ENCODE measurements at places on chromosomes 1 and 21.

DNA sequence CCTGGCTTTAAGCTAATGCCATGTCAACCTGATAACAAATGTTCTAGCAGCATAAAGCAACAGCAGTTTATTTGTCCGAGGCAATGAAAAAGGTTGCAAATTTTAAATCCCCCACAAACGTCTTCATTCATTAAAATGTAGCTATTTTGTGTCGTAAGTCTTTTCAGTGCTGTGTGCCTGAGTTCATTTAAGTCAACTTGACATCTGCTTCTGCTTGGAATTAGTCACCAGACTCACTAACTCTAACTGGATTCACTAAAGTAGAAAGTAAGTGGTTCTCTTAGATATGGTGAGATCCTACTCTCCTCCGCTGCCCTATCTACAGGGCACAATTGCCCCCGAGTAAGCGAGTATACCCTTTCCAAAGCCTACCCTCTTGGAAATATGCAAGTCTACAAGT lies 118.4 kb upstream of the CHRM3 start:
- DNase-seq = no peak

- no peak for DNase-seq
Measured at GRCh38 chr1:72483846-72484357, 201.6 kb upstream of the NEGR1 start.

DNA sequence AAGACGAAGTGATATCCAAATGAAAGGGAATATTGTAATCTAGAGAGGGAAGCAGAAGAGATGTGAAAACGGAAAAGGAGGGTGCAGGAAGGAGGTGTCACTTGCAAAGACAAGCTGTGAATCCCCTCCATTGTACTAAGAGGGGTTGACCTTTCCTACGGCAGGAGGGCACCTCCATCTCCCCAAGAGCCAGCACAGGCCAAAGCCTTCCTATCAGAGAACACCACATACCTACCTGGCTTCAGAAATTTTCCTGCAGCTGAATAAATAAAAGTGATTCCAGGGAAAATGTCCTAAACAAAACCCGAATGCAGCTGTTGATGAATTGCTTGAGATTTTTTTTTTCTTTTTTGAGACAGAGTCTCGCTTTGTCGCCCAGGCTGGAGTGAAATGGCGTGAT lies 14.3 kb downstream of the KANK4 start:
- DNase-seq = no peak

GRCh38 chr1:25682059-25682601 lies 65.5 kb downstream of the MAN1C1 start:
- DNase-seq = no peak

GRCh38 chr1:32989160-32990050 lies 24.8 kb upstream of the RNF19B start:
- DNase-seq = no peak

DNA sequence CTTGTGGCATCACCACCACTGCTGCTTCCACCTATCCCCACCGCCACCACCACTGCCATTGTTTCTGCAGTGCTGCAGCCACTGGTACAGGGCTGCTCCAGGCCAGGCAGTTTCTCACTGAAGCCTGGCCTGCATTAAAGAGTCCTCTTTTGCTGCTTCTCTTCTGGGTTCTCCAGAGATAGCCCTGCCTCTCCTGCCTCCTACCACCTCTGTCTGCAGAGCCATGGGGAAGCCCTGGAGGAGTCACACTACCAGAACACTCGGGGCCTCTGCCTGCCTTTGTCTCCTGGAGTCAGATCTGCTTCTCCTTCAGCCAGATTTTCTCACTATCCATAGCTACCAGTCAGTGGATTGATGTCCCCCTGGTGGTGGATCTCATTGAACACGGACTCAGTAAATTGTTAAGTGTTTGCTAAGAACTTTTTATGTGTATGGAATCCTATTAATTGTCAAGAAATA lies 37.7 kb upstream of the DDAH1 start:
- DNase-seq = no peak

- no peak for DNase-seq
Measured at GRCh38 chr1:100423832-100424337, 71.6 kb downstream of the CDC14A start.

GRCh38 chr1:115980998-115981993 lies 5.0 kb downstream of the SLC22A15 start:
- DNase-seq = no peak

- no peak for DNase-seq
Measured at GRCh38 chr1:216422821-216423520, at the start of gene USH2A. Gene USH2A (minus strand): TSS chr1:216423448. CDS start chr1:216422336, 1,112 bp downstream.

DNA sequence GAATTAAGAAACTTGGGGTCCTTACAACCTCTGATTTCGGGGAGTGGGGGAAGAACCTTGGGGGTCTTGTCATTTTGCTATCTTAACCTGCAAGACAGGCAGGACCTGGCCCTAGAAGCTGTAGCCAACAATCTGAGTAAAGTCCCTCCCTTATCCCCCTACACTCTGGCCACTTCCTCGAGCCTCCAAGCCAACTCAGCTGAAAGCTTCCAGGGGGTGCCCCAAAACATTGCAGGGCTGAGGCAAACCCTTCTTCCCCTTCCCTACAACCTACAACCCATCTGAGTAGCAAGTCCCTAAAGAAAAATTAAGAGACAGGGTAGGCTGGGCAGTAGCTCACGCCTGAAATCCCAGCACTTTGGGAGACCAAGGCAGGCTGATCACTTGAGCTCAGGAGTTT lies 5.0 kb downstream of the CERS2 start:
- no peak for DNase-seq

DNA sequence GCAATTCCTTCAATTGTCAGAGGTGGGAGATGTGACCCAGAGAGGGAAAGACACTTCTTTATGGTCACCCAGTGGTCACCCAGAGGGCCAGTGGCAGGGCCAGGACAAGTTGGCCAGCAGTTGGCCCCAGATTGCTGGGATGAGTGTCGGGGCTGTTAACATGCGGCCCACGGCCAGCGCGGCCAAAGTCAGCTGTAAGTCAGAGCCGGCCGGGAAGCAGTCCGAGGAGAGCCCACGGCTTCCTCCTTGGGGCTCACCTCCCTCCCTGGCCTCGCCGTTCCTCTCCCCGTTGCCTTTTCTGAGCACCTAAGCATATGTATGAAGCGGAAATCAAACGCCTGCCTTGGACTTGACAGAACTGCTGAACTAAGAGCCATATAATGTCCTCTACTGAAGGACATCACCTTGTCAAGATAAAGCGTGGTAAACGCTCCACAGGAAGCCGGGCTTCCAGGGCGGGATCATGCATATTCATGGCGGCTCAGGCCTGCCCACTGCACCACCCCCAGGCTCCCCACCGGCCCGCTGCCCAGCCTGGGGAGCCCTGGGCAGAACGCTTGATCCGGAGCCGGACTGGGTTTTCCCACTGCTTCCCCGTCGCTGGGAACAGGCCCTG lies 245.4 kb upstream of the POU3F1 start:
- DNase-seq = peak; percentile 38

GRCh38 chr21:19844334-19844733 lies 1153.9 kb upstream of the NCAM2 start:
- DNase-seq = no peak

- DNase-seq = no peak
Measured at GRCh38 chr1:37362594-37363385, 111.6 kb upstream of the ZC3H12A start.

- no peak for DNase-seq
Measured at GRCh38 chr1:89590341-89591080, 42.4 kb upstream of the LRRC8C start.

- DNase-seq = no peak
Measured at GRCh38 chr1:21072721-21073120, 104.0 kb downstream of the EIF4G3 start.

GRCh38 chr21:38355992-38356781 lies 99.4 kb downstream of the KCNJ15 start:
- peak; percentile 34 for DNase-seq

DNA sequence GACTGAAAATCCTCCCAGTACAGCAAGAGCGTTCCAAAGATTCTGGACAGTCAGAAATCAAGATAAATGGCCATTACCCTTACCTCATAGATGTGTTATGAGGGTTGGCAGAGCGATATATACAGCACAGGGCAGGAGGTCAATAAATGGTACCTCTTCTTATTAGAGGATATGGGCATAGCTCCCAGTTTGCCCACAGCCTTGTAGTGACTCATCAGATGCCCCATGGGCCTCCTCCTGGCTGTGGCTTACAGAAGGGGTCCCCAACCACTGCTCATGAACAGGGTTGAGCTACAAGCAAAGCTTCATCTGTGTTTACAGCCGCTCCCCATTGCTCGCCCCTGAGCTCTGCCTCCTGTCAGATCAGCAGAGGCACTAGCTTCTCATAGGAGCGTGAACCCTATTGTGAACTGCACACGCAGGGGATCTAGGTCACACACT lies 7.3 kb upstream of the IFNGR2 start:
- no peak for DNase-seq

- DNase-seq = no peak
Measured at GRCh38 chr1:214990619-214991018, 91.9 kb upstream of the KCNK2 start.

DNA sequence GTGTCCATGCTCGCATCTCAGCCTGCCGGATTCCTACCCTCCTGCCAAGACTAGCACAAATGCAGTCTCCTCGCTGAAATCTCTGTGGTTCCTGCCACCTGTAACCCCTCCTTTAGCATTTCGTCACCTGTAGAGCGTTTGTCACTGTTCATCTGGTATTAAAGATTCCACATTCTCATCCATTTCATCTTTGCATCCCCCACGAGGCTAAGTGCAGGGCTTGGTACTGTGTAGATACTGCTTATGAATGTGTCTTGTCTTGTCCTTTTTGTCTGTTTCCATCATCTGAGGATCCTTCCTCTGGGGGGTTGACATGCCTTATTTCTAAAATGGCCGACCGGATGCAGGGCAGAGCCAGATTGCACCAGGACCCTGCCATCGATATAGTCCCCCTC lies 53.7 kb upstream of the DNAJC6 start:
- no peak for DNase-seq

DNA sequence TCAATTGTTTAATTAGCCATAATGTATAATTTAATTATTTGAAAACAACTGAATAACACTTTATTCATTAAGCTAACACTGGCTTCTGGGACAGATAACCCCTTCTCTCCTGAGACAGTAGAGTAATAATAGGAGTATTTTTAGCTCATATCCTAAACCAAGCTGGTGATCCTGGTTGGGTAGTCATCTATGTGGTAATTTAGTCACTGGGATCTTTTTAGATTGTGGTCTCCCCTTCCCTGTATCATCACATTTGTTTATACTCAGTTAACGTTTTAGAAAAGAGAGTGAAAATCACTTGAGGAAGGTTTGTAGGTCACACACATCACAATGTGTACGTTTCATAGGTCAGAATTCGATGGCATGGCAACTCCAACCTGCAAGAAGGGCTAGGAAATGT lies 1356.6 kb upstream of the ADGRL2 start:
- DNase-seq = no peak

DNA sequence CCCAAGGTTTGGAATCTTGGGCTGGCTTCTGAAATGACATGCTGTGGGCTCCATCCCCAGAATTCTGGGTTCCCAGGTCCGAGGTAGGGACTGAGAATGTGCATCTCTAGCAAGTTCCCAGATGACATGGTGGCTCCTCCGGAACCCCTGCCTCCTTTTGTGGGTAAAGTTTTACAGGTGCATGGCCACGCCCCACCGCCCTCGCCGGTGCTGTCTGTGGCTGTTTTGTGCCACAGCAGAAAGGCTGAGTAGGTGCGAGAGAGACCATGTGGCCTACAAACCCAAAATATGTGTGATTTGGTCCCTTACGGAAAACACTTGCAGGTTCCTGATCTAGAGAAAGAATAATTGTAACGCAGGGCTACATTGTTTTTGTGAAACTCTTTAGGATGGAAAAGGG lies 30.9 kb downstream of the SKI start:
- DNase-seq = no peak

DNA sequence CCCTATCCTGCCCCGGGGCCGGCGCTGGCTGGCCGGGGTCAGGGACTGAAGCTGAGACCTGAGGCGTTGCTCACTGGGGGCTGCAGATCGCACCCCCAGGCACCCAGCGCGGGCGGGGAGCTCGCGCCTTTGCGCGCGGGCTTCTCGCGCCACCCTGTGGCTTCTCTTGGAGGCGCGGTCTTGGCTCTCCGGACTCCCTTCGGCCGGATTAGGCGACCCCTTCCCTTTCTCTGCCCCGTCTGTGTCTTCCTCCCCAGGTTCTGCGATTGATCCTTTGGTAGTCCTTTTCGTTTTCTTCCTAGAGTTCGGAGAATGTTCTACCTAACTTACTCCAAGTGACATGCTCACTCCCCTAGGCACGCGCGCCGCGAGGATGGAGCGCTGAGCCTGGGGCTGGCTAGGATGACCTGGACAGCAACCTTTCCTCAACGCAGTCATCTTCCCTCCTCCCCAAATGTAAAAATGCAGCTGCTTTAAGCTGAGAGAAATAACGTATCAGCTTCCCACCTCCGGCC lies 495 bp upstream of the NTRK1 start:
- DNase-seq = no peak

DNA sequence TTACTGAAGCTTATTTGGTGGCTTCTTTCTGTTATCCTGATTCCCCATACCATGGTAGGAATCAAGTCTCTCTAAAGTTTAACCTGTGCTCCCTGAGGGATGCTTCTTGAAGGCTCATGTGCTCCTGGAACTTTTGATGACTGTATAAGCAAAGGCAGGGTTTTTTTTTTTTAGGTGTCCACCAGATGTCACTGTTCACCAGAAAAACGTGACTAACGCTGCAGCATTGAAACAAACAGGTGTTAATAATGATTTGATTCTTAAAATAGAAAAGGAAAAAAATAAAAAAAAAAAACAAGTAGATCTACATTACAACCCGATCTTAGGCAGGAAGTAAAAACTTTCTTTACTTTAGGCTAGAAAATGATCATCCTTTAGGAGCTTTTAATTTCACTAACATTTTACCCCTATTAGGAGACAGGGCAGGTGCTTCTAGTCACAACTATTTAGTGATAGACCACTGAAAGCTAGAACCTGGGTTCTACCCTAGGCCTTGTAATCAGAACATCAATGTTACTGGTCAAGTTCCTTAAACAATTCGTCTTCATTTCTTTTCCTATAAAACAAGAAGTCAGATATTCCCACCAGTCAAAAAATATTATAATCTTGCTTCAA lies 223.0 kb downstream of the PLA2G4A start:
- no peak for DNase-seq

- DNase-seq = peak; percentile 54
Measured at GRCh38 chr1:67149179-67149770, 14.5 kb upstream of the C1orf141 start.

GRCh38 chr1:168343566-168343965 lies 62.9 kb downstream of the TBX19 start:
- no peak for DNase-seq

- no peak for DNase-seq
Measured at GRCh38 chr1:22139817-22140216, 3.1 kb downstream of the WNT4 start.

Data from C1 segment of cervical spinal cord (tissue), 14 donors.